Upper lobe of right lung (tissue), 1 donor: ENCODE measurements at places on chromosomes 1 and 21. TPM values are rescaled to one million over a fixed set of nuclear protein-coding genes. Genes with fewer than 3 reads are reported as not detected.

Gene GNG4
- not detected for total RNA-seq

Gene GNAT2
- total RNA-seq: not detected

DNA sequence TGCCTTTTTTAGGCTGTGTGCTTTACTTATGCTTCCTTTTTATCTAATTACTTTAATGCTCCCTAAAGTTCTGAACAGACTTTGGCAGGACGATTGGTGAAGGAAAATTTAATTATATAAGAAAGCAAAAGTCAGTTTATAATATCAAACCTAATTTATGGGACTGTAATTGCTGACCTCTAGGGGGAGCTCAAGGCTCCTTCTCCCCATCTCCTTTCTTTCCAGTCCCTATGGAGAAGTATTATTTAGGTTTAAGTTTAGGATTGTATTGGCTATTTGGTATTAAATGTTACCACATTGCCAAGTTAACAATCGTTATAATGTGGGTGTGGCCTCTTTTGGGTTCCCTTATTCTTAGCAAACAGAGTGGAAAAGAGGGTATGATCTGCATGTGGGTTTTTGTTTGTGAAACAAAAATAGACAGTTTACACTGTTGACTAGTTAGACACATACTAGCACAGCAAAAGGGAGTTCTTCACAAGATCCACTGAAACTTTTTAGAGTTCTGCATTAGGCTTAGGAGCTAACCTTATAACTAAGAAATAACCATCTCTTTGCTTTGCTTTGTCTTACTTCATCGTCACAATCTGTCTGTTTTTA, 48.2 kb upstream of the TNFSF4 start:
- no peaks in the 10 kb centered on the region for H3K36me3 ChIP-seq
- no peaks in the 10 kb centered on the region for H3K4me1 ChIP-seq
- H3K27ac ChIP-seq: no peak overlapping the region
- no peaks in the 10 kb centered on the region for H3K27me3 ChIP-seq
- no peak for DNase-seq

DNA sequence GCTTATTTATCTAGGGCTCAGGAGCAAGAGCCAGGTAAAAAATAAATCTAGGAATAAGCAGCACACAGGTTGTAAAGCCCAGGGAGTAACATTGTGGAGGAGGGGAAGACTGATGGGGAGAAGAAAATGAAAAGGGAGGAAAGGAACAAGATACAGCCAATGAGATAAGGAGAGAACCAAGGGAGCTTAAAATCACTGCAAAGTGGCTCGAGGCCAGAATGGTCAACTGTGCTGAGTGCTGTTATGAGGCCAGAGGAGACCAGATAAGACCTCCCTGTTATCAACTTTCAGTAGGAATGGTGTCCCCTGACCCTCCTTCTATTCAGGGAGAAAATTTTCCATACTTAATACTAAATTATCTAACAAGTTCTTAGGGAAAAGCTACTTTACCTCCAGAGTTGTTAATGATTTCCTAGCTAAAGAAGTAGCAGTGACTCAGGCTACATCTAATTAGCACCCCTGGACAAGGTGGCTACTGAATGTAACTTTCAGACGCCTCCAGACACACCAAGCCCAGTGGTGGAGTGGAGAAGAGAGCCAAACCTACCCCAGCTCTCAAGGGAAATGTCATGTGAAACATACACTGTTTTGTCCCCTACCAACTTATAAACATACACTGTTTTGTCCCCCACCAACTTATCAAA, 25.5 kb downstream of the ENAH start:
- no peak for DNase-seq
- H3K27me3 ChIP-seq: no peaks in the 10 kb centered on the region
- no peak overlapping the region for H3K27ac ChIP-seq

Gene SPATA1
- total RNA-seq: 3.4 TPM

DNA sequence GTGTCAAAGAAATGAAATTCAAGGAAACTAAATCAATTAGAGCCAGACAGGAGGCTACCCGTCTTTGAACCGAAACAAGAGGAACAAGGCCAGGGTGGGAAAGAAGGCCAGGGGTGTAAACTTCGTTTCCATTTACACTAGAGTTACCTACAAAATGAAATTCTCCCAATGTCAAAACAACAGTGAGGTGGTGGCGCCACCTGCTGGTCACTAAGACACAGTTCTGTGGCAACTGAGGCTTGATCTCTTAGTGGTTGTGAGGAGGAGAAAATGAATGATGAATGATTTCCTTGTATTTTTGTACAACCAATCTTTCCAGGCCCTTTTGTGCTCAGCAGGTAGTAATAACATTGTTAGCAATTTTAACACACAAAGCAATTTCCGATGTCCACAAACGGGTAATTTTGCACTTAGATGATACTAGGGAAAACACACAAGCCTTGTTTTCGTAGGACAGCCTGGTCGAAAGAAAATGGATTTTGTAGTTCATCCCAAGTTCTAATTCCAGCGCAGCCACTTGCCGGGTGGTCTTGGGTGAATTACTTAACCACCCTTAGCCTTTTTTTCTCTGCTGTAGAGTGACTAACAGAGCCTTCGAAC, 54.8 kb upstream of the SOD1 start:
- no peaks in the 10 kb centered on the region for H3K4me1 ChIP-seq
- DNase-seq: peak; percentile 79
- H3K27me3 ChIP-seq: no peaks in the 10 kb centered on the region
- H3K36me3 ChIP-seq: no peaks in the 10 kb centered on the region
- no peak overlapping the region for H3K27ac ChIP-seq

GRCh38 chr1:230322421-230322756, 103.7 kb downstream of the PGBD5 start:
- H3K4me3 ChIP-seq: no peak overlapping the region
- no peak for DNase-seq
- no peaks in the 10 kb centered on the region for H3K27me3 ChIP-seq
- no peak overlapping the region for H3K27ac ChIP-seq
- H3K4me1 ChIP-seq: no peaks in the 10 kb centered on the region

Gene NBPF4
- total RNA-seq: not detected

Gene MROH7
- total RNA-seq: 3.6 TPM

- DNase-seq: no peak
- no peaks in the 10 kb centered on the region for H3K27me3 ChIP-seq
- H3K4me3 ChIP-seq: no peak overlapping the region
- no peak overlapping the region for H3K27ac ChIP-seq
- H3K4me1 ChIP-seq: no peaks in the 10 kb centered on the region
Measured at GRCh38 chr1:213330281-213330680, 279.2 kb downstream of the RPS6KC1 start.

Gene SPRR4
- not detected for total RNA-seq

Gene AMY1C
- total RNA-seq: 8.7 TPM

Gene AVPR1B
- total RNA-seq: not detected

Gene TMEM54
- 41.9 TPM for total RNA-seq

GRCh38 chr1:159791461-159791860, 10.7 kb downstream of the DUSP23 start:
- H3K27ac ChIP-seq: no peak overlapping the region
- H3K4me3 ChIP-seq: no peak overlapping the region
- no peaks in the 10 kb centered on the region for H3K4me1 ChIP-seq
- no peak for DNase-seq

DNA sequence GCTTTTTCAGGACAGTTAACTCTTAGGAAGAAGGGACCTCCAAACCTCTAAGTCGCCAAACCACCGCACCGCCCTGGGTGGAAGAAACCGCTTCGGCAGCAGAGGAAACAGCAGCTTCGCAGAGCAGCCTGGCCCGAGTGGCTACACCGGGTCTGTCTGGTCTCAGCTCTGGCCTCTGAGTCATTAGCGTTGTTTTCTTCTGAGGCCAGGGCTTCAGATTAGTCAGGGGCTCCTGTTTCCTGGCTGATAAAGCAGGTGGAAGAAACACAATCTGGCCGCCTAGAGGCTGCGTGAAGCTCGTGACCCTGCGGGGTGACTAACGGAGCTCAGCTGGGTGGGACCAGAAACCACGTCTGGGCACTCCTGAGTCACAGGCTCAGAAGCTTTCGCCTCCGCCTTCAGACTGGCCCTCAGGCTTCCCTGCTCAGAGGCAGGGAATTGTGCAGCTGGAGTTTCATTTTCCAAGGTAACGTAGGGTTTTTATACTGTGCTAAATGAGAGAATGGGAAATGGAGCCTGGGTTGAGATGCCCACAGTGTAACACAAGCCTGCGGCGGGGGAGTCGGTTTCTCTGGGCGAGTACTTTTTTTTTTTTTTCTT, 44.9 kb downstream of the CHAF1B start:
- H3K27ac ChIP-seq: peak overlapping the region; percentile 47
- H3K36me3 ChIP-seq: no peaks in the 10 kb centered on the region
- H3K4me1 ChIP-seq: peaks cover 25% of the 10 kb centered on the region
- peak overlapping the region; percentile 22 for H3K4me3 ChIP-seq
- DNase-seq: peak; percentile 79

Gene PIK3CD
- total RNA-seq: 18.2 TPM

- no peaks in the 10 kb centered on the region for H3K36me3 ChIP-seq
- H3K4me1 ChIP-seq: no peaks in the 10 kb centered on the region
- H3K27me3 ChIP-seq: no peaks in the 10 kb centered on the region
- no peak overlapping the region for H3K4me3 ChIP-seq
Measured at GRCh38 chr1:193581341-193581740, 394.9 kb upstream of the B3GALT2 start.

GRCh38 chr1:211632117-211632807, 43.2 kb downstream of the NEK2 start:
- no peaks in the 10 kb centered on the region for H3K27me3 ChIP-seq
- peaks cover 7% of the 10 kb centered on the region for H3K4me1 ChIP-seq
- no peak overlapping the region for H3K4me3 ChIP-seq
- H3K36me3 ChIP-seq: no peaks in the 10 kb centered on the region
- H3K27ac ChIP-seq: no peak overlapping the region
